Stimulated activated CD4-positive, alpha-beta T cell treated with anti-CD3 and anti-CD28 coated beads, TNF-alpha, amount 100 ng/mL, for 48 hours (primary cell): ENCODE measurements at places on chromosomes 7 and 10.

- DNase-seq: no peak
Observed at GRCh38 chr10:125086691-125087090, 73.7 kb downstream of the CTBP2 start.

GRCh38 chr10:27687326-27687725 lies 58.3 kb downstream of the MKX start:
- DNase-seq: no peak

DNA sequence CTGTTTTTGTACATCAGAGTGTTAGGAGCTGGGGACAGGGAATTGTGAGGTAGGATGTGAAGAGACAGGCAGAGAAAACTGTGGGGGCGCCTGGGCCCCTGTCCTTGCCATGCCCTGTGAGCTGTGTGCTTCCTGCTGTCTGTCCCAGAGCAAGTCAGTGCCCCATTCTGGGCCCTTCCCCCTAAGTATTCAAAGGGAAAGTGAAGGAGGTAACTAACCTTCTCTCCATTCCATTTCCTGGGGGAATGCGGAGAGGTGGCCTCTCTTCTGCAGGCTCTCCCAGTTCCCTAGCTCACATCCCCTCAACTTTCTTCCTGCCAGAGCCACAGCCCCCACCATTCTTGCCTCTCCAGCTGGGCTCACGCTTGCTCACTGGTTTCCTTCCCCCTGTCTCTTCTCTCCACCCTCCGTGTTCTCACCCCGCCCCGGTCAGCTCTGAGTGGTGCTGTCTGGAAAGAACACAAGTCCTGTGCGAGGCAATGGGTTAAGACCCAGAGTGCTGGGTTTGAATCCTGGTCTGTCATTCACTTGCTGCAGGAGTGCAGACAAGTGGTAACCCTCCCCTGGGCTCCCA lies 9.7 kb upstream of the VSIR start:
- no peak for DNase-seq

- no peak for DNase-seq
Observed at GRCh38 chr10:18179891-18180290, 39.7 kb downstream of the CACNB2 start.

GRCh38 chr7:116732788-116733694 lies 61.0 kb downstream of the MET start:
- DNase-seq: no peak

DNA sequence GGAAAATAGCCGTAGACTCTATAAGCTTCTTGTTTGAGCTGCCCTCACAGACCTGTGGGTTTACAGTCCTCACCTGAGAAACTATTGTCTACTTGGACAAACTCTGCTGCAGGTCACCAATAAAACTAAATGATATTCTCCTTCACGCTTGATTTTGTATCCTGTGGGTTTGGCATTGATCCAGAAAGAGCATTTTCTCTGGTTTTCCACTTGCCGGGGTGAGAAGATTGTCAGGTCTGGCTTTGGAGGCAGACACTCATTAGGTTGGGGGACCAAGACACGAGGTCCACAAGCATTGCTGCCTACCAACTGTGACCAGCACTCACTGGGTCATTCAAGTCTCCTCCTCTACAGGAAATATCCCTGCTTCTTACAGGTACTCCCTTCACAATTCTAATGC lies 68.5 kb downstream of the CDC14C start:
- no peak for DNase-seq

GRCh38 chr10:78765726-78766335 lies 302.9 kb upstream of the ZMIZ1 start:
- DNase-seq: no peak

- no peak for DNase-seq
Observed at GRCh38 chr10:59670269-59670668, 39.4 kb downstream of the SLC16A9 start.

GRCh38 chr7:41217306-41217705 lies 485.6 kb downstream of the INHBA start:
- DNase-seq: no peak
